ENCODE measurements at places on chromosomes 7 and 10.

DNA sequence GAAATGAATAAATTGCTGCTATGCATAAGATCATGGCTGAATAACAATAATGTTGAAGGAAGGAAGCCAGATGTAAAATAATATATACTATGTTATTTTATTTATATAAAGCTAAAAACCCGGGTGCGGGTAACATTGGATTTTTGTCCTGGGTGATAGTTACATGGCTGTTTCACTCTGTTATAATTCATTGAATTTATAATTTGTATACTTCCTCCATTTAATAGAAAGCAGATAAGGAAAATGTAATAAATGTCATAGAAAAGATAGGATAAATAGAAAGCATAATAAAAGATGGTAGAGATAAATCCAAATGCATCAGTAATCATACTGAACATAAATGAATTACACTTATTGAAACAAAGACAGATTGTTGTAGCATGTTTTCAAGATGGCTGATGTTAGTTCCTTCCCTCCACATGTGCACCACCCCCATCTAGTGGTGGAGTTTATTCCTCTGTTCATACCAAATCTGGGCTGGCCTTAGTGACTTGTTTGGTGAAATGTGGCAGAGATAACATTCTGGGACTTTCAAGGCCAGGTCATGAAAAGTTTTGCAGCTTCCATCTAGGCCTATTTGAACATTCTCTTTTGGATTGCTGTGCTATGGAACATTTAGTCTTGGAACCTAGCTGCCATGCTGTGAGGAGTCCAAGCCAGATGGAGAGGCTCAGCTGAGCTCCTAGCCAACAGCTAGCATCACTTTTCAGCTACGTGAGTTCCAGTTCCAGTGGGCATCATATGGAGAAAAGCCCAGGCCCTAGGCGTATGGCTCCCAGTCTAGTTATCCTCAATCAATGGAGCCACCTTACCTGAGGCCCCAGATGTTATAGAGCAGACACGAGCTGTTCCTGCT, 46.9 kb downstream of the AHCYL2 start:
- no peak for DNase-seq

- DNase-seq: no peak
These were observed 484.7 kb downstream of the PTPRN2 start for GRCh38 chr7:158102897-158103296.

DNA sequence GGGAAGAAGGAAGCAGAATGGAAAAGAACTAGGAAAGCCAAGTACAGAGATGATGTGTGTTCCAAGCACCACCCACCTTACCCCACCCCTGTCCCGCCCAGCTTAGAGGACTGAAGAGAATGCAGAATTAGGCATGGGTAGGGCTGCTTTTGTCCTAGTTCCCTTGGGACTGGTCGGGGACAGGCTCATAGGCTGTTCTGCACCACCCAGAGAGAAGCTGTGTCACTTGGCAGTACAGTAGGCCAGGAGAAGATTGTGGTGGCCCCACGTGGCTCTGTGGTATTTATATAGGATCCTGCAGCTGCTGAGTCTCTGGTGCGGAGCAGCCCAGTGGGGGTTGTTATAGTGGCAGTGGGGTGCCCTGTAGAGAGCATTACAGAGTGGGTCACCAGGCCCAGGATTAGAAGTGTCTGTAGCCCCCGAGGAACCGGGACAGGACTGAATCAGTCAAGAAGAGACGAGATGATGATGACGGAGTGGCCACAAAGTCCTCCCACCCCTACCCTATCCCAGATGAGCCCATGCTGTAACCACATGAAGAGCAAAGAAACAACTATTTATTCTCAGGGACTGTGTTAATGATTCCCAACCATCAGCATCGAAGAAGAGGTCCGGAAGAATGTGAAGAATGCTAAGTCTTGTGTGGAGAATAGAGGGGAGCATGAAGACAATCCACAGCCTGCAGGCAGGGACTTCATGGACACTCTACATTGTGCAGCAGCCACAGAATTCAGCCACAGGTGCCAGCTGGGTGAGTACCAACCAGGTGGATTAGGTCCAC, 88.9 kb downstream of the C1GALT1 start:
- DNase-seq: no peak

- no peak for DNase-seq
These were observed 520 bp downstream of the MOSPD3 start for GRCh38 chr7:100612730-100613390.
